ENCODE measurements at places on chromosomes 11 and 22.
A peak's percentile ranks its signal among the peaks of the same experiment; 100 is the strongest.

DNA sequence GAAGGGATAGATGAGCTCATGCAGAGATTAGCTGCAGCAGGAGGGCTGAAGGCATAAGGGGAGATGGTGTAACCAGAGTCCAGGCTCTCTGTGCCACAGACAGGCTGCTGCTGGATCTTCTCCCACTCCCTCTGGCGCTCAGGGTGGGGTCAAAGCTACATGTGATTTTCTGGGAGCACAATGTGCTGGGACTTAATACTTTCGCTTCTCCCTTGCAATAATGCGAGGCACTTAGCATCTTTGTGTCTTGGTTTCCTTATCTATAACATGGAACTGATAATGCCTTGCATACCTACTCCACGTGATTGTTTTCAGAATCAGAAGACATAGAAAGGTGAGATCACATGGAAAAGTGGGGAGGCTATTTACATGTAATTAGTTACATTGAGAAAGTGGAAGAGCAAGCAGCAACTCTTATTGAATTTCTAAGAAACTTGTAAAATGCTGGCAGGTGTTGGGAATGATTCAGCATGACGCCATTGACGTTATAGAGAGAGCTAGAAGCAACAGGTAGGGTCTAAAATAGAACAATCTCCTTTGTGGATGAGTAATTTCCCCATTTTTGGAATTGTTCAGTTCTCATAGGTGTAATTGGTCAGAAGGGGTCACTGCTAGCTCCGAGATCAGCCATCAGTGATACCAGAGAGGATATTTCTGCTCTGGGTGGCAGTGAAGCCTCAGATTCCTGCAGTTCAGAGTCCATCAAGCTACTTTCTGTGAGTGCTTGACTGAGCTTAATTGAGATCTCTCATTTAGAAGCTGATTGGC, 8.2 kb upstream of the OR9I1 start:
- DNase-seq: no peak

DNA sequence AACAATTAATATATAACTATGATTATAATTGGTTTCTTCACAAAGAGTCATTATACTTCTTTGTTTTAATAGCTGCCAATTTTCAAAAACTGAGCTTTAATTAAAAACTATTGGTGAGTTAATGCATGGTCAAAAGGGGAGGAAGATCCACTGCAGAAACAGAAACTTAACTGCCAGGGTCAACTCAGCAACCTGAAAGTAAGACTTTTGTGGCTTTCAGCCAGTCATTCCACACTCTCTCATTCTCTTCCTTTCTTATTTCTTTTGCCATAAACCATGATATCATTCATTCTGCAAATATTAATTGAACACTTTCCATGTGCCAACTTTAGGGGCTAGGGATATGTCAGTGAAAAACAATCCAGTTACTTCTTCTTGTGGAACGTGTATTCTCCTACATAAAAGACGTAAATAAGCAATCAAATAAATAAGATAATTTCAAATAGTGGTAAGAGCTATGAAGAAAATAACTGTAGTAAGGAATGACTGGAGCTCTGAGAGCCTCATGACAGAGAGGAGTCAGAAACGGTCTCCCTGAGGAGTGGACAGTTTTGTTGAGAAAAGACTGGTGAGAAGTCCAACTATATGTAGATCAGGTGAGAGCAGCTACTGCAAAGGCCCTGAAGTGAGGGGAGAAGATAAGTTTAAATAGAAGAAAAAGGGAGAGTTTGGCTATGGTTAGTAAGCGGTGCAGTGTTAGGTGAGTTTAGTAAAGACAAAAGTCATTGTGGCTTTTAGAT, 130.5 kb downstream of the GRIA4 start:
- DNase-seq: no peak

DNA sequence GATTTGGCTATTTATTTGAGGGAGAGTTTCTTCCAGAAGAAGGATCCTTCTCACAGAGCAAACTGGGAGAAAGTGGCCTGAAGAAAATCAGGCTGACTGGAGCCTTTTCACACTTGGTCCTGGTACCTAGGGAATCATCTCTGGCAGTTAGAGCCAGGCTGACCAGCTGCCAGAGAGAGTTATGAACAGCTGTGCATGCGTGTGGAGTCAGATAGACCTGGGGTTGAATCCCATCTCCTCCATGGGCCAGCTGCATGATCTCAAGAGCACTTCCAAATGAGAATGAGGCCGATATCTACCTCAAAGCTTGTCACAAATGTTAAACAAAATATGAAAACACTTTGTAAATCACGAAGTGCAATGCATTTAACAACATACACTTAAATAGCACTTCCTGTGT, 390.0 kb downstream of the TENM4 start:
- no peak for DNase-seq

DNA sequence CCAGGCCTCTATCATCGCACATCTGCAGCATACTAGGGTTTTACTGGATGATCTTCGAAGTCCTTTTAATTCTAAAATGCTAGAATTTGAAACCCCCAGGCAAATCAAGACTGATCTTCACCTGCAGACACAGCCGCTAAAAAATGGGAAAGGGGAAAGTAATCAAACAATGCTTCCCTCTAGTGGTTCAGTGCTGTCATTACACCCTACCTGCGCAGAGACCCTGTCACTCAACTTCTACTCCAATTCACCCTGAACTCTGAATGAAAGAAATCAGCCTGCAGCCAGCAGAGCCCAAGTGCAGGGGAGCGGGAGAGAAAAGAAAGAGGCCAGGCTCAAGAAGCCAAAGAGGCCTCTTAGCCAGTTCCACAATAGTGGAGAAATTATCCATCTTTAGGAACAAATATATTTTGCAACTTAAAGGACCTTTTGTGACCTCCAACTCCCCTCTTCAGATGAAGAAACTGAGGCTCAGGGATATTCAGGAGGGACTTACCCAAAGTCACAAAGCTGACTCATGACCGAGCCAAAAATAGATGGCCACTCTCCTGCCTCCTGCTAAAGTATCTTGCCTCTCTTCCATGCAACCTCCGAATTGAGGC, 33.0 kb downstream of the SERGEF start:
- peak; percentile 60 for DNase-seq

DNA sequence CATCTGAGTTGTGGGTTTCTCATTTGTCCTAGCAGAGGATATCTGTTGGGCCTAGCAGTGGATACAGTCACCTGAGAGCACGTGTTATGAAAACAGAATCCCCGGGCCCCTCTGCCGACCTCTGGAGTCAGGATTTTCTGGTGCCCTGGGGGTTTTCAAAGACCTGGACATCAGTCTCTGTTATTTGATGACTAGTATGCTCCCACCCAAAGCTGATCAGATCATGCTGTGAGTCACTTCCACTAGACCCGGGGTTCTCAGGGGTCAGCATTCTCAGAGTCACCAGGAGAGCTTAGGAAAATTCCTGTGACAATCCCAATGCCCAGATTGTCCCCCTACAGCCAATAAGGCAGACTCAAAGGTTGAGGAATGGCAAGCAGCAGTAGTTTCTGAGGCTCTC, 38.7 kb downstream of the KCNJ1 start:
- no peak for DNase-seq

DNA sequence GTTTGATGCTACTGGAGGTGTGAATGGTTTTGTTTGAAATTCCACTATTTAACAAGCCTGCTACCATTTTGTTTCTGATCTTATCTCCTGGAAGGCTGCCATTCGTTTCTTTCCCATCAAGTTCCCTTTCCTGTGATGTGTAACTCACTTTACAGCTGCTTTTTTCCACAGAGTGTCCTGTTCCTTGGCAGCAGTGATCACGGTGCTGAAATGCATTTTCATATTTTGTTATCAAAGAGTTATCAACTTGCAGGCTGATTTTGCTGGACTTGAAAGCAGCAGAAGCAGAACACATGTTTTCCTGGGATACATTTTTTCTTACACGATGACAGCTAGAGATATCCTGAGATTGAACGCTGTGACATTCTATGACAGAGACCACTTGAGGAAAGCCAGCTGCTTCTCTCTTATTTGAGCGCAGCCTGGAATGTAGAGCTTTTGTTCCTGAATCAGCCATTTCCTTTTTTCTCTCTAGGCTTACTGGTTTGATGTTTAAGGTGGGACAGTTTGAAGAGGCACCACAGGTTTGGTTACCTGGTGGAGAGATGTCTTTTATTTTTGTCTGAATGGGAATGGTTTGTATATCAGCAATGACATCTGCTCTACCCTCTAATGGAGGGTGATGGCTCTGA, 34.7 kb downstream of the PRR14L start:
- no peak for DNase-seq

DNA sequence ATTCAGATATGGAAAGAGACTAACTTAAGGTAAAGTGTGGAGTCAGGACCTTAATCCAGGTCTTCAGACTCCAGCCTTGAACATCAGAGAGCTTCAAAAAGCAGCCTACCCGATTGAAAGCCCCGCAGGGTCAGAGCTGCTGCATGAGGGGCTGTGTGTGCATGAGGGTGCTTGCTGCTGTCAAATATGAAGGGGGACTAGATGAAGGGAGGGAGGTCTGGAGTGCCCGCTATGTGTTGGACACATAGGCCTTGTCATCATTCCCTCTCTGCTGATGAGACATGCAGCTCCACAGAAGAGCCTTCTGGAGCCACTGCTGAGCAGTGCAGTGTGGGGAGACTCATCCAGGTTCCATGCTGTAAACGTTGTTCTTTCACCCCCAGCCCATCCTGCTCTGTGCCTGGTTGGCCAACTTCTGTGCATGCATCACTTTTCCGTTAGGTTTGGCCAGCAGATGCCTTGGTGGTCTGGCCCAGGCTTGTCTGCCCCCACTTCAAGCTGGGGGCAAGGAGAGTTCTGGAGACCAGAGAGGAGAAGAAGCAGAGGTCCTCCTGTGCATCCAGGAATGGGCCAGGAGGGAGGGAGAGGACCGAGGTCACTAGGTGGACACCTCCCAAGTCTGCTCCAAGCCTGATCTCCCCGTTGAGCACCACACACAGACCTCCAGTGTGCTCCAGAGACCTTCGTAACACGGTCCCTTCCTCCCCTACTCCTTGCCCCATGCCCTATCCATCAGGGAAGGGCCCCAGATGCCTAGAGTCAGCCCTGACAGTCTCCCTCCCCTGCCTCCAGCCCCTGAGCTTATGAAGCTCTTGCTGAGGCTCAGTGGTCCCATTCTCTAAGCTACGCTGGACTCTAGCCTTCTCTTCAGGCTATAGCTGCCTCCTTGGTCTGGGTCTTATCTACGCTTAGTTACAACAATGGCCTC, 32.0 kb downstream of the LRRC32 start:
- no peak for DNase-seq

DNA sequence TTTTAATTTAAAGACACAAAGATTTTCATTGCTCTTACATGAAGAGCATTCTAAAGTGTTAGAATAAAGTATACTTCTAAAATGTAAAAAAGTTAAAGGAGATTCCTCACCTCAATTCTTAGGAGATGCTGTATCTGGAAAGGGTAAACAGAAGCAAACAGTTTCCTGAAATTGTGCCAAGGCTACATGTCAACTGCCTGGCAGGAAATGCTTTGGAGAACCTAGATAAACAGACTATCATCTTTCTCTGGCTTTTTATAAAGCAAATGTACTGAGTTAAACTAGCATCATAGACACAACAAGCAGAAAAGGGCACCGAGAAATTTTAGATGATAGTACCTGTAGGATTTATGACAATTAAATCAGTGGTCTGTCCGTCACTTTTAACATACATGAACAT, 24.7 kb upstream of the AKIP1 start:
- no peak for DNase-seq

GRCh38 chr11:76230392-76230791, 24.1 kb upstream of the WNT11 start:
- DNase-seq: no peak

DNA sequence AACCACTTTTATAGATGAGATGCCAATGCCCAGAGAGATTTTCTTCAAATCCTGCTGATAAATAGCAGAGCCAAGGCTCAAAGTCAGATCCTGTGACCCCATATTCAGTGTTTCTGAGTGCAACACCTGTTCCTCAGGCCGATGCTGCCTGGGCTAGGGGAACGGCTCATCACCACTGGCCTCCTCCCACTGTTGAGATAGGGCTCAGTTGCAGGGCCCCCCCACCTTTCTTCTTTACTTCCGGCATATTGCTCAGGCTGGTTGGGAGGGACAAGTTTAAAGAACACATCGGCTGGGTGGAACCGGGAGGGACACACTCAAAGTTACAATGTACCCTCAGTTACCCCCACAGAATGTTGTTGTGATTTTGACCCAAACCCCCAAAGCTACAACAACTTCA, 88.3 kb upstream of the CRTAM start:
- DNase-seq: no peak

GRCh38 chr11:57406337-57406904, 16.0 kb upstream of the PRG2 start:
- DNase-seq: no peak

DNA sequence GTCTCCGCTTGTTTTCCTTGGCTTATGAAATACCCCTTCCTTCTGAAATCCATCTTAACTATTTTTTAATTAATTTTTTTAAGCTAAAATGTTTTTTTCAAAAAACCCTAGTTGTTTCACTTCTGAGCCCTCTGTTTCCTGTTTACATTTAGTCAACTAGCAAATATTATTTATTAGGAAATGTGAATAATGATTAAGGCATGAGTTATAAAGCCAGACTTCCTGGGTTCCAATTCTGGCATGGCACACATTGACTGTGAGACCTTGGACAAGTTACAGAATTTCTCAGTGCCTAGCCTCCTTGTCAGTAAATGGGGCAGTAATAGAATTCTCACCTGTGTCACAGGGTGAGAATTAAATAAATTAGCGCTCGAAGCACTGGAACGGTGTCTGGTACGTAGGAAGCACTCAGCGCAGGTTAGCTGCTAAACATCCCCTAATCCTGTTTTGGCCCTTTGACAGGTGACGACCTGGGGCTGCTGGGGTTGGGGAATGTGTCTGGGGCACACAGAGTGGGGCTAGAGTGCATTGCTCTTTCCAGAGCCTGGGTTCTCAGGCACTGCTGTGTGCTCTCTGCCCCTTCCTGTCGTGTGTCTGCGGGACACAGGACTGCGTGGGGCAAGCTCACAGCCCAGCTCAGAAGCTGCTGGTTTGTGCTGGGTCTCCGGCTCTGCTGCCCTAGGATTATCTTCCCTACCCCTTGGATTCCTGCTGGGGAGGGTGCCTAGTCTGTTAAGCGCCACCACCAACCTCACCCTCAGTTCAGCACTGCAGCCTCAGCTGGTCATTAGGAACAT, 13.1 kb downstream of the PANX1 start:
- DNase-seq: no peak

DNA sequence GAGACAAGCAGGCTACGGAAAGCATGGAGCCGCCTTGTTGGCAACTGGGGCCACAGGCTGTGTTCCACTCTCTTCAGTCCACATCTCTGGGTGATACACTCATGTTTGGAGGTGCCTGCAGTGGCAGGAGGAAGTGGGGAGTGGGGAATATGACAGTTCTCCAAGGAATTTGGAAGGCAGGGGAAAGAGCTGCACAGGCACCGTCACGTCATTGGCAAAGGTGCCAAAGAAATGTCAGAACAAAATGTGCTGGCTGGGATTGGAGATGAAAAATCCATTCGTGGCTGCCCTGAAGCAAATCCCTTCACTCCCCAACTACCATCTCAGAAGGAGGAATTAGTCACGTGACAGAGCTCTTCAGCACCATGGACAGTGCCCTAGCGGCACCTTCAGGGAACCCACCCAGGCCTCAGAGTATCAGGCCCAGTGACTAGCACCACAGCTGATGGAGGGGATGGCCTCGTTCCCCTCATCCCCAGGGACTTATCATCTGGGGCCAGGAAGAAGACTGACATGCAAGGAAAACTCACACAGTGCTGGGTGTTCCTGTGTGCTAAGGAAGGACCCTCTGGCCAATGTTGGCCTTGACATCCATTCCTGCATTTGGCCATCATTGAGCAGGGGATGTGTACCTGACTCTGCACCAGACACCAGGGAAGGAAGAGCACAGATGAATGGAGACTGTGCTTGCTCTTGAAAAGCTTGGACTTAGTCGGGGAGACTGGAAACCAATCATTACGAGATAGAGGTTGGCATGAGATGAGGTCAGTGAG, 48.5 kb upstream of the PRDM11 start:
- no peak for DNase-seq
